GM12892 (cell line): ENCODE measurements at places on chromosomes 1 and 21.

DNA sequence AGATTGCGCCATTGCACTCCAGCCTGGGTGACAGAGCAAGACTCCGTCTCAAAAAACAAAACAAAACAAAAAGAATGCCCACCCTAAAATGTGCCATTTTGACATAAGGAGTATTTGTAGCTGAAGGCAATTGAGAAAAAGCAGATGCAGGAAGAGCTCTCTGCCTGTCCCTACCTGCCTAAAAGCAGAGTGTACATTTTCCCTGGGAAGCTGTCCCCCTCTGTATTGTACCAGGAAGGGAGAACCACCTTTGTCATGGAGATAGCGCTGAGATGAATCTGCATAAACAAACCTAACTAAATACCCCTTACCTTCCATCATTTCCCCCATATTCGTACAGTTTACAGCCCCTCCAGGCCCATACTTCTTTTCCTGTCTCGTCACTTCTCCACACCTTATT is 94.4 kb upstream of the SLC45A1 start:
- DNase-seq = no peak

GRCh38 chr1:207991583-207992026 is 80.7 kb upstream of the CD34 start:
- DNase-seq = no peak

- DNase-seq = no peak
Measured at GRCh38 chr1:192702212-192702902, 66.4 kb downstream of the RGS13 start.

GRCh38 chr1:113388621-113389358 is 1.5 kb upstream of the MAGI3 start:
- no peak for DNase-seq

DNA sequence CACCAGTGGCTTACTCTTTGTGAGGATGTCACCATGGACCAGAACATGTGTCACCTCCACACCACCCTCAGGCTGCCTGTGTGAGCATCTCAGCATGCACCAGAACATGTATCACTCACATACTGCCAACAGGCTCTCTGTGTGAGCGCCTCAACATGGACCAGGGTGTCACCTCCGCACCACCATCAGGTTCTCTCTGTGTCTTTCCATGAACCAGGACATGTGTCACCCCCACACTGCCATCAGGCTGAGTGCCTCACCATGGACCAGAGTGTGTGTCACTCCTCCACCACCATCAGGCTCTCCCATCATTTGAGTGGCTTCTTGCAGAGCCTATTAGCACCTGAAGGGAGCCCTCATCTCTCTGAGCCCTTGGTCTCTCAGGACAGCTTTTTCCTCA is 125.2 kb downstream of the ZNF648 start:
- DNase-seq = no peak

- no peak for DNase-seq
Measured at GRCh38 chr1:110774398-110774797, 98.5 kb upstream of the CD53 start.

GRCh38 chr1:26839339-26839722 is 12.8 kb downstream of the ZDHHC18 start:
- no peak for DNase-seq

DNA sequence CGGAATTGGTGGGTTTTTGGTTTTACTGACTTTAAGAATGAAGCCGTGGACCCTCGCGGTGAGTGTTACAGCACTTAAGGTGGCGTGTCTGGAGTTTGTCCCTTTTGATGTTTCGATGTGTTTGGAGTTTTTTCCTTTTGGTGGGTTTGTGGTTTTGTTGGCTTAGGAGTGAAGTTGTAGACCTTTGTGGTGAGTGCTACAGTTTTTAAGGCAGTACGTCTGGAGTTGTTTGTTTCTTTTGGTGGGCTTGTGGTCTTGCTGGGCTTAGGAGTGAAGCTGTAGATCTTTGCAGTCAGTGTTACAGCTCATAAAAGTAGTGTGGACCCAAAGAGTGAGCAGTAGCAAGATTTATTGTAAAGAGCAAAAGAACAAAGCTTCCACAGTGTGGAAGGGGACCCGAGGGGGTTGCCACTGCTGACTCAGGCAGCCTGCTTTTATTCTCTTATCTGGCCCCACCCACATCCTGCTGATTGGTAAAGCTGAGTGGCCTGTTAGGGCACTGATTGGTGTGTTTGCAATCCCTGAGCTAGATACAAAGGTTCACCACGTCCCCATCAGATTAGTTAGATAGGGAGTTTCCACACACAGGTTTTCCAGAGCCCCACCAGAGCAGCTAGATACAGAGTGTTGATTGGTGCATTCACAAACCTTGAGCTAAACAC is 20.9 kb downstream of the HENMT1 start:
- no peak for DNase-seq

DNA sequence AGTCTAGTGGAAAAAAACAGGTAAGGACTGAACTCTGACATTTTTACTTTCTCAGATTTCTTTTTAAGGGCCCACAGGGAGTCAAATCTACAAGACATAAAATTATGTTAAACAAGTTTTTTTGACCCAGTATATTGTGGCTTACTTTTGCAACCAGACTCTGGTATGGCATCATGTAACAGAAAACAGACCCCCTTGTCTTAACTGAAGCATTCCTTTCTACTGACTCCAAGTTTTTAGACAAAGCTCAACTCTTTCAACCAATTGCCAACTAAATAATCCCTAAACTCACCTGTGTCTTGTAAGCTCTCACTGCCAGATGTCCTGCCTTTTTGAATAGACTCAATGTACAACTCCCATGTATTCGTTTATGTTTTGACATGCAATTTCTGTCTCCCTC is 64.3 kb downstream of the FASLG start:
- no peak for DNase-seq

- no peak for DNase-seq
Measured at GRCh38 chr1:41312991-41313645, 48.1 kb upstream of the FOXO6 start.

- no peak for DNase-seq
Measured at GRCh38 chr21:44049182-44049581, 37.1 kb downstream of the TRAPPC10 start.

DNA sequence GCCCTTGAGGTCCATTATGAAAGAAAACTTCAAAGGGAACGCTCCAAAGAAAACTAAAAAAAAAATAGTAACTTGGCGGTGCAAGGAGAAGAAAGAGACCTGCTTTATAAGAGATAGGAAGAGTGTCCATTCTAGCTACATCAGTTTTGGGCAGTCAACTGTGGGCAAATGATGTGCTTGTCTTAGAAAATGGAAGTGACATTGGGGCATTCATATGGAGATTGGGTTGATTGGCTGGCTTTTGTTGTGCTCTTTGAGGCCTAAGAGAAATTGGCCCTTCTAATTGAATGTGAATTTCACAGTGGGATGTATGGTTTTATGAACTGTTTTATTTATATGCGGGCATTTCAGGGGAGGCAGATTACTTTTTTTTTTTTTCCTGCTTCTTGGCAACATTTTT is 13.2 kb downstream of the PPP1R12B start:
- DNase-seq = no peak

DNA sequence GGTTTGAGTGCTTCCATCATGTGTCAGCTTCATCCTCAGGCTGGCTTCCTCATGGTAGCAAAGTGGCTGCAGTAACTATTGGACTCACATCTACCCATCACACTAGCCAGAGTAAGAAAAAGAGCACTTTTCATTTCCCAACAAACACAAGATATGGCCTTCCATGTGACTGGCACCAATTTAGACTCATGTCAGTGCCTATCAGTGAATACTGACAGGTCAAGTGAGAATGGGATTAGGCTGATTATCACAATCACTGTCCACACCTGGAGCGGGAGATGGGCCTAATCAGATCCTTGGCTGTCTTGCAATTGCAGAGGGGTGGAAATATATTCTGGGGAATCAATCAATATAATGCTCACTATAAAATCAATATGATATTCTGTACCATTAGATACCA is 2.9 kb upstream of the RABGAP1L start:
- no peak for DNase-seq

GRCh38 chr1:110200190-110200589 is 9.9 kb upstream of the KCNC4 start:
- no peak for DNase-seq

DNA sequence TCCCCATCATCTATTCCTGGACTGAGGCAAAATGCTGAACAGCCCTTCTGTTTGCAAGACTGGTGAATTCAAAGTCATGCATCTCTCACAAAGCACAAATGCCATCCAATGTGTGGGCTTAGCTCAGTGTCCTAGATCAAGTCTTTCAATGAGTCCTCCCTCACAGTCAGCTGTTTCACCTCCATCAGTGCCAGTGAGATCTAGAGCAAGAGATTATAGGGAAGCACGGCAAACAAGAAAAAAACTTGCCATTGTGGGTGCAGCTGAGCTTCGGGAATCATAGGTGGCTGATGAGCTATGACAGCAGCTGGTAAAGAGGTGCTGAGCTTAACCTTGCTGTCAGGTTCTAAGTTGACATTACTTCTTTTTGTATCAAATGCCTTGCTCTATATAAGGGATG is 130.2 kb downstream of the LMX1A start:
- no peak for DNase-seq
